Stimulated activated CD4-positive, alpha-beta T cell treated with anti-CD3 and anti-CD28 coated beads, Interleukin-15, amount 100 ng/mL, for 24 hours (primary cell): ENCODE measurements at places on chromosomes 2 and 18.

DNA sequence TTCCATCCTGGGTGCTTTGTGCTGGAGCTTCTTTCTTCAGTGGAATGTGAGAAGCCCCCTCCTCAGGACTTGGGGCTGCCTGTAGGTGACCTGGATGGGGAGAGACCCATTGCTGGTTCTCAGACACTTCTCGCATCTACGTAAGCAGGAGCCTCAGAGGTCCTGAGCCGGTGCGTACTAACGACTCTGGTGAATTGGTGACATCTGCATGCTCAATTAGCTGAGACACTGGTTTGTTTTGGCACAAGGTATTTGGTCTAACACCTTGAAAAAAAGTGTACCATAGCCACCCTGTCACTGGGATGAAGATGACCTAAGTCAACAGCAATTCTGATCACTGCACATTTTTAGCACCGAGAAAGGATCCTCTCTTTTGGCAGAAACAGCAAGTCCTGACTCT is 57.7 kb downstream of the LRRC30 start:
- no peak for DNase-seq

DNA sequence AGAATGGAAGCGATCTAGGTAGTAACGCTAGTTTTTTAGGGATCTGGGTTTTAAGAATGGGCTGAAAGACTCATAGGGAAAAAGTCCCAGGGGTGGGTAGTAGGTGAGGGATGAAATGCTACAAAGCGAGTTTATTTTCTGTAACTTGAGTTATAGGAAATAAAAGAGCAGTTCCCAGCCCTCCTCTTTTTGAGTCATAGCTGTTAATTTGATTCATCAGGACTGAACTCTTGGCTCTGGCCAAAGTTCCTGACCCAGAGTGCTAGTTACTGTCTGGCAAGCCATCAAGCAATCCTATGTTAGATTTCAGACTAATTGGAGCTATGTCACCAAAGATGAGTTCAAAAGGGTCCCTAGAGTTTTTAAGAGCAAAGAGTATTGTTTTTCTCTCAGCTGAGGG is 17.4 kb upstream of the NOSTRIN start:
- DNase-seq: no peak

DNA sequence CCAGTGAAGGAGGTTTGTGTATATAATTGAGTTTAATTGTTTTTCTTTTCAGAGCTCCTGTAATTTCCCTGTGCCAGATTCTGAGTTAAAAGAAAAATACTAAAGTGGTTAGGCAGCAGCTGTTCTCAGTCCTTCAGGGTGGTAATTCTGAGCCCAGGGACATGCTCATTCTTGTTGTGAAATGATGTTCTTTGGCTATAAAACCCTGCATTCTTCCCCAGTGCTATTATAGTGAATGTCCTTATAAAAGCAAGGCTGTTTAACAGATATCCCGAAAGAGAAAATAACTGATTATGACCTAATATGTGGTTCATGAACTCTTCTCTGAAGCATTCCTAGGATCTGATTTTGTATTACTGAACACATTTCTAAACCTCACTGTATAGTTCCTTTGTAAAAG is 34.0 kb downstream of the ADAM23 start:
- DNase-seq: no peak

- DNase-seq: no peak
Observed at GRCh38 chr2:201452058-201452921, 750 bp downstream of the STRADB start.

- DNase-seq: no peak
Observed at GRCh38 chr2:164146441-164146840, 410.6 kb upstream of the FIGN start.

GRCh38 chr18:50629148-50629631 is 69.3 kb downstream of the MAPK4 start:
- no peak for DNase-seq

- no peak for DNase-seq
Observed at GRCh38 chr2:136363900-136364299, 246.0 kb upstream of the CXCR4 start.

DNA sequence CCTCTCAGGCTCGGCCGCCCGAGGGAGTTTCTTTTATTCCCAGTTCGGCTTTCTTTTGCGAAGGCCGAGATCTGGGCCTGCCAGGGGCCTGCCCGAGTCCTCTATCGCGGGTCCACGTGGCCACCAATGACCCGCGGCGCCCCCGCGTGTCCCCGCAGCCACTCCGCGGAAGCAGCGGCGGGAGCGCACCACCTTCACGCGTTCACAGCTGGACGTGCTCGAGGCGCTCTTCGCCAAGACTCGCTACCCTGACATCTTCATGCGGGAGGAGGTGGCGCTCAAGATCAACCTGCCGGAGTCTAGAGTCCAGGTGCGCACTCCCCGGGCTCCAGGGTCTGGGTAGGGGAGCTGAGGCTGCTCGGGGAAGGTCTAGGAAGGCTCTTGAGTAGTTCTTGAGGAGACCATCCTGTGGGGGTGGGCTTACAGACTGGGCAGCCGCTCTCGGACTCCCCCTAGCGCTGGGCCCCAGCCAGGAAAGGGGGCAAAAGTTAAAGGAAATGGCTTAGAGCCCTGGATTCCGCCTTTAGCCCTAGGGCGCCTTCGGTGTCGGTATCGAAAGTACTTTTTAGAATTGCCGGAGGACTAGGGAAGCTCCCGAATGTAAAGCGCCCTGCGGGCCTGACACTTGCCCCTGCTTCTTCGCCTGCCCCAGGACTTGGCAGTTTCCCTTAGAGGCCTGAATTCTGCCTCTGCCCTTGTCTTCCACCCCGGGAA is 3.4 kb downstream of the OTX1 start:
- DNase-seq: peak; percentile 49
